ENCODE measurements at places on chromosomes 12 and 14. TPM values are rescaled to one million over a fixed set of nuclear protein-coding genes. Genes with fewer than 3 reads are reported as not detected.

The TSPAN11 gene
- 2.8 TPM for polyA plus RNA-seq

DNA sequence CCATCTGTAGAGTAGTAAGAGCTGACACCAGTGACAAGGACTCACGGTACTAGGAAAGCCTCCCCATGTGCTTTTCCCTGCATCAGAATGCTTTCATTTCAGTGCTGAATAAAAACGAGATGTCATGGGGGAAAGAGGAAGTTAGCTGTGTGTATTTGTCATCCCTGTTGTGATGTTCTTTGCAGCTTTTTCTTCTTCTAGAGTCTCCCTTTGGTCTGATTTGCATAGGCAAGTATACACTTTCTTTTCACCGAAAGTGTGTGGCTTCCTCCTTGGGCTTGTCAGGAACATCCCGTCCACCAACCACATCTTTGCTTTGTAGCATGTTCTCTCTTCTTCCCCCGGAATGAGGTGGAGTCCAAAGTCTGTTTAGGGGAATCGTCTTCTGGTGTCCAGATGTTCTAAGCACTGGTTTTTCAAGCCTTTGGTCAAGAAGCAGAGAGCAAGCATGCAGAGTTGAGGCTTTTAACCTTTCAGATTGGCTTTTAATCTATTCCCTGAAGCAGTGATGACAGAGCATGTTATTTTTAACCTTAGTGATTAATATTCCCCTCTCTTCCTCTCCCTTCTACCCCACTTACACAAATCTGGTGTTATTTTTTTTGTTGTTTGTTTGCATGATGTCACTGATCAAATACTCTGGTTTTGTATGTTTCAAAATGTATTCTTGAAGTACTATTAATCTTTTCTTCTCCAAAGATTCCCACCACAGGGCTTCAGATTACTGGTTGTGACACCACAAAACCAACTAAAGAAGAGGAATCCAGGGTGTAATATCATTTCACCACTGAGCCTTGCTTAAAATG lies 163.4 kb downstream of the SAMD4A start:
- no peak for DNase-seq

GRCh38 chr12:81365284-81365683 lies 287.4 kb downstream of the ACSS3 start:
- no peak for DNase-seq

GRCh38 chr12:25058658-25059058 lies 109.8 kb upstream of the BCAT1 start:
- no peak for DNase-seq

- no peak for DNase-seq
These were observed 71.0 kb downstream of the NUAK1 start for GRCh38 chr12:106067606-106068205.

DNA sequence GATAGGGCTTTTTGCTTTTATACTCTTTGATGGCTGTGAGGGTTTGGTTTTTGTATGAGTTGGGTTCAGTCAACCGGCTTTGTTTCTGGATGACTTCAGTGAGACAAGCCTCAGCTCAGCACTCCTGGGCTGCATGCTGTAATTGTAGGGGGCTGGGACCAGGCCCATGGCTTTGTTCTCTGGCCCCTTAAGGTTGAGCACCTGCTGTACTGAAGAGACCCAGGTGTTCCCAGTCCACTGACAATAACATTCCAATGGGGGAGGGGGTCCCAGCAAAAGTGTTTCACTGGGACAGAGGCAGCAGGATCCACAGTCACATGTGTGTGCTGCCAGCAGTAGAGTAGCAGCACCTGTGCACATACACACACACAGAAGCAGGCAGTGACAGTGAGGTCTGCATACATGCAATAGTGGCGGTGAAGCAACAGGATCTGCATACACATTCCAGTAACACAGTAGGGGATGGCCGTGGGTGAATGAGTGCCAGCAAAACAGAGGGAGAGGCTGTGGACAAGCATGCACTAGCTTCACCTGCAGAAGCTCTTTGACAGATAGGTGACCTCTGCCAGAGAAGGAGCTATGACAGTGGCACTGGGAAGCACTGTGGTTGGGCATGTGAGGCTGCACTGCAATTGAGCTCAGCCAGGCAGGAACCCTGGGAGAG lies 240.4 kb downstream of the ASCL1 start:
- DNase-seq = no peak

DNA sequence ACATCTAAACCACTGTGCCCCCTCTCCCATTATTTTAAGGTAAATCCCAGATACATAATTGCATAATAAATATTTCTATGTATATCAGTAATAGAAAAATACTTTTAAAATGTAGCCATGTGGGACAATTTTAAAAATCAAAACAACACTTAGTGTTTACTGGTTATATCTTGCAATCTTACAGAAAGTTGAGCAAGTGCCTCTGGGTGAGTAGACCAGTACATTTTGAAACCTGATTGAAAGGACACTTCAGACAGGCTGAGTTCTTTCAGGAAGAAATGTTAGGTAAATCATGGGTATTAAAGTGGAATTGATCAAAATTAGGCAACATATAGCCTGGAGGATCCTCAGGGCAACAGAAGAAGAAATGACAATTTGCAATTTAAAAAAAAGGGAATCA lies 7.2 kb downstream of the SLC38A4 start:
- DNase-seq = no peak

The TBX5 gene
- polyA plus RNA-seq = 97.3 TPM

- DNase-seq = peak; percentile 44
These were observed 918.0 kb downstream of the AACS start for GRCh38 chr12:125983094-125983783.

- DNase-seq = peak; percentile 96
These were observed 198.7 kb downstream of the EFCAB11 start for GRCh38 chr14:89755816-89756215.

DNA sequence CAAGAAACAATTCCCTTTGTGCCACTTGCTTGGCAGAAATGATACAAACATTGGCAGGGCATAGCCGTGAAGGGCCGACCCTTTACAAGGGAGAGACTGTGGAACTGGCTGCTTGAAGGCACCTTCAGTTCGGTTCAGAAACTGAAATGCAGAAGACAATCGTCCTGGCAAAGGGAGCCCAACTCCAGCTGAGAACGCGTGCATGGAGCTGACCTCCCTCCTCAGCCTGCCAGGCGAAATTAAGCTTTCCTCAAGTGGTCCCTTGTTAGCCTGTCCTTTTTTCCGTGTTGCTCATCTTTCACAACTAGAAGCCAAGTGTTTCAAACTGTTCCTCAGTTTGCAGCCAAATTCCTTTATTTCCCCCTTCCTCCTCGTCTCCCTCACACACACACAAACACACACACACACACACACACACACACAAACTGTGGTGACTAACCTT lies 8.1 kb downstream of the LGR5 start:
- DNase-seq = no peak

GRCh38 chr12:133026996-133027395 lies 10.3 kb upstream of the ZNF84 start:
- no peak for DNase-seq

GRCh38 chr12:68235576-68235975 lies 10.0 kb upstream of the IL26 start:
- no peak for DNase-seq
